Common myeloid progenitor, CD34-positive (primary cell): ENCODE measurements at places on chromosomes 12 and 14.

DNA sequence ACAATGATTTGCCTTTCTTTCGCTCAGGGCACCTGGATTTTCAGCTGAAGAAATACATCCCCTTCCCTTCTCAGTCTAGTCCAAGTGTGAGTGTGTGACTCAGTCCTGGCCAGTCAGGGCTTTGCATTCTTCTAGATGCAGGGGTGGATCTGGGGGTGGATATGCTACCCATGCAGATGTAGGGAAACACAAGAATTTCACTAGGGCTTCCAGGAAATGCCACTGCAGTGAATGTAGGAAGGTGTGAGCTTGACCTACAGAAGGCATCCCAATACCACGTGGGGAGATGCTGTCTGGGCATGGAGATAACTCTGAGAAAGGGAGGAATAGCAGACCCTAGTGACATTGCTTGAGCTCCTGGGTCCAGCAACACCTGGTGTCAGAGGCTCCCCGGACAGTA is 404.2 kb downstream of the GLT1D1 start:
- H3K36me3 ChIP-seq, result no peaks in the 10 kb centered on the region
- no peak for DNase-seq
- no peaks in the 10 kb centered on the region for H3K27me3 ChIP-seq
- no peak overlapping the region for H3K4me3 ChIP-seq

- H3K4me3 ChIP-seq, result no peak overlapping the region
- H3K27ac ChIP-seq, result no peak overlapping the region
- no peaks in the 10 kb centered on the region for H3K27me3 ChIP-seq
- peaks cover 88% of the 10 kb centered on the region for H3K4me1 ChIP-seq
- DNase-seq, result peak; percentile 91
Observed at GRCh38 chr12:124508381-124509079, 58.9 kb downstream of the NCOR2 start.

DNA sequence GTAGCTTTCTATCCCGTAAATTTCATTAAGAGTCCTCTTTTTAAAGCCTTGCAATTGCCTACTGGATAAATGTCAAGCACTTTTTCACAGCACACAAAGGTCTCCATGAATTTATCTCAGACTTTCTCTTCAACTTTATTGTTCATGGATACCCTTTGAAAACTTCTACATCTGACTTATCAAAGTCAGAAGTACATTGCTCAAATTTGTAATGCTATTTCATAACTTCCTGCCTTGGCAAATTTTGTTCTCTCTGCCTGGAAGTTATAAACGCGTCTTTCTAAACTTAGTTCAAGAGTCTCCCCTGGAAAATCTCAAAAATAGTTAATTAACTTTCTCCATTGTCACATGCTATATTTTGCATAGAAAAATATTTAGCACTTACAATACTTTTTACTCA is 55.9 kb upstream of the RERGL start:
- peak; percentile 24 for DNase-seq
- no peaks in the 10 kb centered on the region for H3K36me3 ChIP-seq
- no peaks in the 10 kb centered on the region for H3K27me3 ChIP-seq
- no peaks in the 10 kb centered on the region for H3K4me1 ChIP-seq
- H3K4me3 ChIP-seq, result no peak overlapping the region
- H3K27ac ChIP-seq, result no peak overlapping the region

DNA sequence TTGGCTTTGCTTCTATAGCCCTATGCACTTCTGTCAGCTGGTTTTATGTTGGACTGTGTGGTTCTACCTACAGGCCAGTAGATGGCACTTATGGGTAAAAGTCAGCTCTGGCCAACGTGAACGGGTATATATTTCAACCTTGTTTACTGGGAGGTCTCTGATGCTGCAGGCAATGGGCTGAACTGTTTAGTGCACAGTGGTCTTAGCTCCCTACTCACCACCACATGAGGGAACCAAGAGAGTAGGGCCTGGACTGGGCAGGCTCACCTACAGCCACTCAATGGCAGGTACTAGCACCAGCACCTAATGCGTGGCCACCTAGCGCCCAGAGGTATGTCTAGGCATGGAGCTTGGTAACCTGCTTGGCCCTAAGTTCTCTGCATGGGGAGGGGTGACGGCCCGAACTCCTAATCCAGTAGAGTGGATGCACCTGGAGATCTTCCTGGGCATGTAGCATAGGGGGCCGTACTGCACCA is 481.8 kb downstream of the TMEM117 start:
- no peaks in the 10 kb centered on the region for H3K27me3 ChIP-seq
- no peak overlapping the region for H3K27ac ChIP-seq
- H3K4me1 ChIP-seq, result no peaks in the 10 kb centered on the region
- H3K36me3 ChIP-seq, result no peaks in the 10 kb centered on the region
- H3K4me3 ChIP-seq, result no peak overlapping the region
